ENCODE measurements at places on chromosomes 6 and 20.

DNA sequence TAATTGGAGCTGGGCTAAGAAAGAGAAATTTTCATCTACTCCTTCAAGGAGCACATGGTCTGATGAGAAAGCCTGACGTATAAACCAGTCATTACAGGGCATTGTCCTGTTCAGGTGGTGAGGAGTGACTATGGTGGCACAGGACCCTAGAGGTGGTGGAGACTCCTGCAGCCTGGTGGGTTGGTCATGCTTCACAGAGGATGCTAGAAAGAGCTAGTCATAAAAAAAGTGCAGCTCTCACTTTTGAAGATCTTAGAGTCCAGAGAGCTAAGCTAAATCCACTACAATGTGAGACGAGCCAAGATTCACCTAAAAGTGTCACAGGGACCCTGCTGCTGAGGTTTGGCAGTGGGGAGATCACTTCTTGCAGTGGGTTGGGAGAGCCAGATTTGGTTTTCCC lies 9.8 kb upstream of the ZNF831 start:
- DNase-seq = no peak

GRCh38 chr6:170365593-170365992 lies 59.0 kb downstream of the FAM120B start:
- no peak for DNase-seq

DNA sequence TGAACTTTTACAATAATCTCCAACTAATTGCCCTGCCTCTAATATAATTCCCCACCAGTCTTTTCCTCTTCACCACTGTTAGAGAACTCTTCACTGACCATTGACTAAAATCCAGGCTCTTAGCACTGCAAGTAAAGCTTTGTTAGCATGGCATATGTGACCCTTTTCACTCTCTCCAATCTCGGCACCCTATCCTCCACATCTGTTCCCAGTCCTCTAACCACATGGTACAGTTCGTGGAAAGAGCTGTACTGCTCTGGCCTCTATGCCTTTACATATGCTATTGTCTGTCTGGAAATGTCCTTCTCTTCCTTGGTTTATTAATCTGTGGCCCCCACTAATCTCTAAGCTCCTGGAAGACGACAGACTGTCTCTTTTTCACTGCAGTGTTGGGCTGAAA lies 63.0 kb upstream of the EIF2S2 start:
- DNase-seq = no peak

DNA sequence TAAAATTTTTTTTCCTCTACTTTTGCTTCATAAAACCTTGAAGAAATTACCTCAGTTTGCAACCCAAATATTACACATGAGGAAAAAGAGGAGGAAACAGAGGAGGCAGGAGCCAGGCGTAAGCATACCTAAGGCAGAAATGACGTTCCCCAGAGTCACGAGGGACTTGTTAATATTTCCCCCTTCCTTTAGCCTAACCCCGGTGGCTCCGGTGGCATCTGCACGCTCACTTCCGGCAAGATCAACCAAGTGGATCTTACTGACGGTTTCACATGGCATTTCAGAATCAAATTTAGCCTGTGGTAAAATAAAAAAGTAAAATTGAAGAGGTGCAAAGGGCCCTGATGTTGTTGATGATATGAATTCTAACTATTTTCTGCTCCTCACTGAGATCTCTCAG lies 67.4 kb downstream of the KIF16B start:
- DNase-seq = no peak

DNA sequence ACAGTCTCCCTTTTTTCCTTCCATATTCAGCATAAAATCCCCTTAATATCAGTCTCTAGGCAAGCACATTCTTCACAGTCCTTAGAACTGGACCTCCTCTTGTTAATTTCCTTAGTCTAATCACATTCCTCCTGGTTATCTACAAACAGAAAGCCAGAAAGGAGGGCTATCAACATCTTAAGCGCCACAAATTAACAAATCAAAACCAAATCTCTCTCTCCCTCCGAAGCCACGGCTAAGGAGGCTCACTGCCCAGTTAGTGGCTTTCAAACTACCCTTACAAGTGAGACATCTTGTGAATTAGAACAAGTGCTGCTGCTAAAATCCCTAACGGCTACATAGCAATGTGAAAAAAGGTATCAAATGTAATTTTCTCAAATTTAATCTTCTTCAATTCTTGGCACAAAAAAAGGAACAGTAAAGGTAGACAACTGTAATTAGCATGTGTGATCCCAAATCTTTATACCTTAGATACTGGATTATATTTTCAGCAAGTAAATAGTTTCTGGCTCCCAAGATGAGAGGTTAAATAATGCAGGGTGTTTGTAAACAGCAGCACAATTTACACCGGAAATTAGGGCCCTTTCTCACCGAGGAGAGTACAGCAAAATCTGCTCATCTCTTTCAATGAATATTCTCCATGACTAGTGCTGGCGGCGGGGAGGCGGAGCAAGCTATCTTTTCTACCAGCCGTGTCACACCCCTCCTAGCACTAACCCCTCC lies 1.4 kb upstream of the TRIM39 start:
- DNase-seq = no peak

DNA sequence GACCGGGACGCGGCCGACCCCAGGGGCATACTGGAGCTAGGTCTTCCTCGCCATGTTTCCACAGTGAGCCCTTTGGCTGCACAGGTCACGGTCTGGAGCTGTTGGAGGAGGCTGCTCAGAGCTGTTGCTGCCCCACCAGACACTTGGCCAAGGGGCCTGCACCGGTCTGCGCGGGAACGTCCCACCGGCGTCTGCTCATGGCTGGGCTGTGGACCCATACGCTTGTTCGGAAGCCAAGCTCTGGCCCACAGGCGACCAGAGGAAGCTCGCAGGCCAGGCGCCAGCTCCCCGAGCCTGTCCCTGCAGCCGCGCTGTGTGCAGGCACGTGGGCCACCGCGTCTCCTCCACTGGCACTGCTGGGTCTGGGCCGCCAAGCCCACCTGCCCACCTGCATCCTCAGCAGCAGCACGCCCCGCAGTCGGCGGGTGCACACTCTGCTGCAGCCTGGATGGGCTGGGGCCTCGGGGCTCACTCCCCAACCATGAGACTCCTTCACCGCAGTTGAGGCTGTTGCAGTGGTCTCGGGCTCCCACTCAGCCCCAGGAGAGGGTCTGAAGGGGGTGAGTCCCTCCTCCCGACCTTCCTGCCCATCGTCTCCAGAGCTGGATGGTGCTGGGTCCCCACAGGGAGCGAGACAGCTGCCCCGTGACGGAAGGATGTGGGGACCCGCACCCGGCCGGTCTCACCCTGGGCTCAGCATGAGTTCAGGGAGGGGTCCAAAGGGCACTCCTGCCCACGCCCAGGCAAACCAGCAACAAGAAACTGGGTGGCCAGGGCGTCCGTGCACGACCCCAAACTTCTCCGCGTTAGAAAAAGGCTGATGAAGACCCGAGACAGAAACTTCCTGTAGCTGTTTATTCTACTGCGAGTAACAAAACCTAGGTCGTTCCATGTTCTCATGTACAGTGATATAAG lies 15.5 kb upstream of the TCFL5 start:
- DNase-seq = no peak

DNA sequence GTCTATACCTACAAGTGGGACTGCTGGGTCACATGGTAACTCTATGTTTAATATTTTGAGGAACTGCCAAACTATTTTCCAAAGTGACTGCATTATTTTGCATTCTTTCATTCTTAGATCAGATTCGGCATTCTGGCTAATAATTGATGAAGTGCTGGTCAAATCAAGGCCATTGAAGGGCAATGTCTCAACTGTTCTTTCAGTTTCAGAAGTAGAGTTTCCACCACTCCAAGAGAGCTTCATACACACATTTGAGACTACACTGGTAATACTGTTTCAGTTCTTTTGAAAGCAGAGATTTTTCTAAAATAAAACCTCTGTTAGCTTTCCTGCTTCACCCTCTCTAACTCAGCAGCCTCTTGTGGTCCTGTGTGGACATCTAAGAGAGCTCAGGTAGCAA lies 154.5 kb downstream of the CFAP61 start:
- DNase-seq = no peak

DNA sequence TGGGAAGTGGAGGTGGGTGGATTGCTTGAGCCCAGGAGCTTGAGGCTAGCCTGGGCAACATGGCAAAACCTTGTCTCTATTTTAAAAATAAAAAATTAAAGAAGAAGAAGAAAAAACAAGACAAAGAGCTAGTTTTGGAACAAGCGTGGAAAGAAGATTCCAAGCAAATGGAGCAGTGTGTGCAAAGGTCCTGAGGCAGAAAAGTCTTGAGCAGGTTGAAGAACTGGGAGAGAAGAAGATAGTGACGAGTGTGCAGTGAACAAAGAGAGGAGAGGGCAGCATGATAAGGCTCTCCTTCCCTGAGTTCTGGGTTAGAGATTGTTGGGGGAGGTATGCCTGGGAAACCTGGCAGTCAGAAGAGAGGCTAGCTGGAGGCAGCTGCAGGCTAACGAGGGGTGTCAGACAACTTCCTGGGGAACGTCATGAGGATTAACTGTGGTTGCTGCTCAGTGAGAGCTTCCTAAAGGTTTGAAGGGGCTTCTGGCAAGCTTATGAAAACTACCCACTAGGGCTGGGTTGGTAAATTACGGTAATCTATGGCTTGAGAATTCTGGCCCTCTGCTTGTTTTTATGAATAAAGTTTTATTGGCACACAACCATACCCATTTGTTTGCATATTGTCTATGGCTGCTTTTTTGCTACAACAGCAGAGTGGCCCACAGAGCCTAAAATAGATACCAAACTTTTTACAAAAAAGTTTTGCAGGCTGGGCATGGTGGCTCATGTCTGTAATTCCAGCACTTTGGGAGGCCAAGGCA lies 128.9 kb downstream of the ZFP64 start:
- no peak for DNase-seq

GRCh38 chr6:151514000-151514730 lies 20.3 kb downstream of the CCDC170 start:
- no peak for DNase-seq

DNA sequence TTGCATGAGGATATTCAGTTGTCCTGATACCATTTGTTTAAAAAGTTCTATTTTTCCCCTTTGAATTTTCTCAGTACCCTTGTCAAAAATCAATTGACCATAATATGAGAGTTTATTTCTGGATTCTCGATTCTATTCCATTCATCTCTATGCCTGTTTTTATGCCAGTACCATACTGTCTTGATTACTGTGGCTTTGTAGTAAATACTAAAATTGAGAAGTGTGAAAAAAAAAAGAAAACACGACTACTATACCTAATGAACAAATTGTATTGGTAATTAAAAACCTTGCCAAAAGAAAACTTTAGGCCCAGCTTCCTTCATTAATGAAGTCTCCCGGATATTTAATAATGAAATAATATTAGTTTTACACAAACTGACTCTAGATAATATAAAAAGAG lies 185.7 kb downstream of the TBC1D7 start:
- no peak for DNase-seq

DNA sequence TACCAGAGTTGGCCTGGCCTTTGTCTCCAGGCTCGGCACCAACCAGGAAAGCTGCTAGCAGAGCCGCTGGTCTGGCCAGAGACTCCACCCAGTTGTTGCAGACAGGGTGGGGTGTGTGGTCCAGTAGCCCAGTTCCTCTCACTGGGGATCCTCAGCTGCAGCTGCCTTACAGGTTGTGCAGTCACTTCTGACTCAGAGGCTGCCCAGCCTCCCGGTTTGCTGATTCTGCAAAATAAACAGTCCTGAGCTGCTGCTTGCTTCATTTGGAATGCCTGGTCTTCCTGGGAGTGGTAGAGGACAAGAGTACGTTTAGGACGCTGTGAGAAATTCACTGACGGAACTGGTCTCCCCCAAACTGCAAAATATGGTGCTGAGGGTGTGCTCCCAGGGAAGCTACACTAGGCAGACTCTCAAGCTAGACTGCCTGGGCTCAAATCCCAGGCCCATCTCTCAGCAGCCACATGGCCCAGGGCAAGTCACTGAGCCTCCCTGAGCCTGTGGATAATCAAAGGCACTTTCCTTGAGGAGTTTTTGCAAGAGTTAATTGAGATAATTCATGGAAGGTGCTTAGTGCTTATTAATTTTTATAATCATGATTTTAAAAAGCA lies 246.1 kb downstream of the TFAP2C start:
- DNase-seq = no peak

DNA sequence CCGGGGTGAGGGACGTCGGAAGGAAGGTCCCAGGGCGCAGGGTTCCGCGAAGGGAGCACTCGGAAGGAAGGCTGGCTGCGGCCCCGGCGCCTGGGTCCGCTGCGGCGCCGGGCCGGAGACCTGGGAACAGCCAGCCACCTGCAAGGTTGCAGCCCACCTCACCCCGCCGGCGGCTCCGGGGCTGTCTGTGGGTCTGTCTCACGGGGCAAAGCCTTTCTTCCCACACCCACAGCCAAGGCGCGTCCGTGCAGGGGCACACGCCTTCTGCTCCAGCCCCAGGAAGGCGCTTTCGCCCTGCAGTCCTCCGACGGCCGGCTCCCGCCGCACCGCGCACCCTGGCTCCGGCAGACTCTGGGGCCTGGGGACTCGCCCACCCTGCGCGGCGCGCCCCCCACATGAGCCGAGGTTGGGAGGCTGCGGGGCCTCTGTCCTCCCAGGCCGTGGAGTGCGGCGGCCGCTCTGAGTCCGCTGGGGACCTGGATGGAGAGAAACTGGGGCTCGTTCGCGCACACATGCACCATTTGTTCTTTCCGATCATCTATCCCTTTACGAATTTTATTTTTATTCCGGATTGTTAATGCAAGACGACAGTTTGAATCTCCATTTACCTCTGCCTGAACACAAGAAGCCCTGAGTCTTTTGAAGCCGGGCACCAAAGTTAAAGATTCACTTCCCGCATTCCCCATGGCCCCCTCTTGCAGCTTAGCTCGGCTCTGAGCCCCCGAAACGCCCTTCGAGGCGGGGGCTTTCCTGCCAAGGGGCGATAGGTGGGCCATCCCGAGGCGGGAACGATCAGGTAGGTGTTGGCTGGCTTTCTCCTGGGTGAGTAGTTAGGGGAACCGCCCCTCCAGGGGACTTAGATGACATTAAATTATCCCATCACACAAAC lies 4.5 kb upstream of the FOXC1 start:
- DNase-seq = no peak

GRCh38 chr6:2166717-2167116 lies 78.7 kb downstream of the GMDS start:
- no peak for DNase-seq

GRCh38 chr6:35089216-35089934 lies 51.8 kb downstream of the TCP11 start:
- no peak for DNase-seq

DNA sequence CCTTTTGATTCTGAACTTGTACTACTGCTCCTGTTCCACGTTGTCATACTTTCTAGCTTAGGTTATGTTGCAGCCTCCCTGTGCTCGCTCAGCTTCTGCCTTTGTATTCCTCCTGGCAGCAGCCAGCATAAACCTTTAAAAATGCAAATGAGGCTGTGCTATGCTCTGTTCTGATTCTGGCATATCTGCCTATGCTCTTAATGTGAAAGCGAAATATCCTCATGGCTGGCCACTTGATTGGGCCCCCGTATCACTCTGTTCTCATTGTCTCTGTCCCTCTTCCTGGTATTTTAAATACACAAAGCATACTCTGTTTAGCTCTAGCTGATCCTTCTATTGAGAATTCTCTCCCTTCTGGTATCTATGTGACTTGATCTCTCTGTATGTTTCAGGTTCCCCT lies 139.0 kb downstream of the JARID2 start:
- no peak for DNase-seq

GRCh38 chr6:159976686-159977254 lies 7.9 kb downstream of the IGF2R start:
- no peak for DNase-seq

- DNase-seq = no peak
Measured at GRCh38 chr6:87755708-87756671, 54.0 kb upstream of the AKIRIN2 start.

GRCh38 chr20:24754691-24755090 lies 194.4 kb upstream of the CST7 start:
- no peak for DNase-seq

GRCh38 chr6:137176729-137177128 lies 3.3 kb upstream of the IL22RA2 start:
- no peak for DNase-seq
